Lung microvascular endothelial cell (primary cell): ENCODE measurements at places on chromosomes 12 and 14. TPM values are rescaled to one million over a fixed set of nuclear protein-coding genes. Genes with fewer than 3 reads are reported as not detected.

SLC25A3 gene
- total RNA-seq, result 339 and 462 TPM in 2 replicates

DNA sequence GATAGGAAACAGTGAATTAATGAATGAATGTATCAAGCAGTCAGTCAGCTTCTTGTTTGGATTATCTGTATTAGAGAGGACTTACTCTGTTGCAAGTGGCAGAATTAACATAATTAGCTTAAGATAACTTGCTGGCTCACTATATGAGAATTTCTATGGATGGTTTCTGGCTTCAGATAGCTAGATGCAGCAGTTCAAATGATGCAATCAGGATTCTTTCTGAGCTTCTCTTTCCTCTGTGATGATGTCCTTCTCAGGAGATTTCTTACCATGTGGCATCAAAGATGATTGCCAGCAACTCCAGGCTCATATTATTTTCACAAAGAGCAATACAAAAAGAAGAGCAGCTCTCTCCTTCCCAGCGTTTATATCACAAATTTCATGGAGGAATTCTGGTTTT, 30.7 kb downstream of the FRMD6 start:
- no peak for DNase-seq

- DNase-seq, result peak; percentile 86
These were observed 154.1 kb upstream of the FUT8 start for GRCh38 chr14:65258391-65258790.

GRCh38 chr12:72057330-72057914, 118.8 kb downstream of the TPH2 start:
- peak; percentile 2 for DNase-seq

GRCh38 chr14:45258073-45258472, 5.1 kb upstream of the MIS18BP1 start:
- no peak for DNase-seq

GRCh38 chr14:63949696-63950095, 96.9 kb downstream of the SYNE2 start:
- no peak for DNase-seq
